Stimulated activated CD8-positive, alpha-beta memory T cell treated with anti-CD3 and anti-CD28 coated beads, Interleukin-2, amount 100 ng/mL, for 1 hour (primary cell): ENCODE measurements at places on chromosomes 1 and 21.
A peak's percentile ranks its signal among the peaks of the same experiment; 100 is the strongest.

GRCh38 chr1:224014330-224014649, 99.6 kb upstream of the FBXO28 start:
- DNase-seq: no peak

- no peak for DNase-seq
These were observed 805 bp downstream of the NRIP1 start for GRCh38 chr21:15063814-15064575.

DNA sequence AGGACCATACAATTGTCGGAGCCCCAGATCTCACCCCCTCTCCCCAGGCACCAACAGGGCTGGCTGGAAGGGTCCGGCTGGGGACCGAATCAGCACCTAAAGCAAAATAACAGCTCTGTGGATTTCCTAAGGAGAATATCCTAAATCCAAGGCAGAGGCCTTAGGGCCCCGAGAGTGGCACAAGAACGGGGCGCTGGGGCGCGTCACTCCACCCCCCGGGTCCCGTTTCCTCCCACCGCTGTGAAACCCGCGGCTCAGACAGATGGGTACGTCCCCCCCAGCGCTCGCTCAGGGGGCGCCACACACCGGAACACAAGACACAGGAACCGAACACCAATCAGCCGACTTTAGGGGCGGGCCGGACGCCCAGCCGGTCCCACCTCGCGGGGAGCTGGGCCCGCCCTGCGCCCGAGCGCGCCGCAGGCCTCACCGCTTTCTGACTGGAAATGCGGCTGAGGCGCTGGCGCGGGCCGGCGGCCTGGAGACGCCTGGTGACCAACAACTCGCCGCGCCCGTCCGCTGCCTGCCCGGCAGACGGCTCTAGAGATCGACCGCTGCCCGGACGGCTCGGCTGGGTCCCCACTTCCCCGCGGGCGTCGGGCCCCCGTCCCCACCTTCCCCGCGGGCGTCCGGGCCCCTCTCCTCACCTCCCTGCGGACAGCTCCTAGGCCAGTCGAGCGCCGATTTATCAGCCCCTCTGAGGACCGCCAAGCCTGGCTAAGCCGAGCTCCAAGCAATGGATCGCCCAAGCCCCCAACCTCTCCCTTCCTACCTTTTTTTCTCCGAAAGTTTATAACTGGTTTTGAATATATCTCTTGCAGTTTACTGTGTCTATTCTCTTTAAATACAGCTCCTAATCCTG, at the start of gene HFM1:
Gene HFM1, minus strand, starts transcription at position 687 of the 862 bp plus-strand sequence. CDS start 3,755 bp downstream, outside the sequence.
- DNase-seq: peak; percentile 35

- DNase-seq: no peak
These were observed 21.0 kb upstream of the CXADR start for GRCh38 chr21:17491716-17492414.

DNA sequence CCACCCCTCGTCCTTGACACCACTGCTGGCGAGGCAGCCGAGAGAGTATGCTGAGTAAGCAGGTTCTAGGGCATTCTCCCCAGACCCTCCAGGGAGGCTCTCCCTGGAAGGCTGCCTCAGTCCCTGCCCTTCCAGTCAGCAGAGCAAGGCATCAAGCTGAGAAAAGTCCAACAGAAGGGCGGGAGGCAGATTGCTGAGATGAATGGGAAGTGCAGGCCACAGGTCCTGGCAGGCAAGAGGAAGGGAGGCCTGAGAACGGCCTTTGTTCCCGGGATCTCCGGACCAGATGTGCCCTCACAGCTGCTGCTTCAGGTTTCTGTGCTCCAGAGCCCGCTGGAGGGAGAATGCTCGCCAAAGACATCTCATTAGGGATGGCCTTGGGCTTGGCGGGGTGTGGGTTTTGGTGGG, 270.0 kb upstream of the VAMP3 start:
- DNase-seq: no peak

DNA sequence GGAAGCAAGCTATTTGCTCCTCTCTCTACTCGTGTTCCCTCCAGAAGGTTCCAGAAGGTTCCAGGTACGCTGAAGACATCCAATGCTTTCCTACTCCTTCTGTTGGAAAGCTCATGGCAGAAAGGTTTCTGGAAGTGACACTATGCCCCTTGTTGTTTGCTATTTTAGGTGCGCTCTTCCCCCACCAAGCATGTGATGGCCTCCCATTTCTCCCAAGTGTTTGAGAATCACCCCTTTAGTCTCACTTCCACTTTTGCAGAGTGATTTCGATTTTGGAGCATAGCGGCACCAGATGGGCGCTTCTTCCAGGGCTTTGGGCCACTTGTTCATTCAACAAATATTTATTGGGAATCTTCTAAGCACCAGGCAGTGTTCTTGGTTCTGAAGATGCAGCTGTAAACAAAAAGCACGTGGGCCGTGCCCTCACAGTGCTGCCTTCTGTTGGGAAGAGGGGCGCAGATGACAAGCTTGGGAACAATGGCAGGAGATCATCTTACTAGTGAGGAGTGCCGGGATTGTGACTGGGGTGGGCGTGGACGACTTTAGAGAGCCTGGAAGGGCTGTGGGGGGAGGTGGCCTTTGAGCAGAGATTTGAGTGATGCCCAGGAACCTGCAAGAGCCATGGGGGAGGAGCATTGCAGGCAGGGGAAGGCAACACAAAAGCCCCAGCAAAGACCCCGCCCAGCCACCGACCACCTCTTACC, 43.0 kb upstream of the TARDBP start:
- no peak for DNase-seq

DNA sequence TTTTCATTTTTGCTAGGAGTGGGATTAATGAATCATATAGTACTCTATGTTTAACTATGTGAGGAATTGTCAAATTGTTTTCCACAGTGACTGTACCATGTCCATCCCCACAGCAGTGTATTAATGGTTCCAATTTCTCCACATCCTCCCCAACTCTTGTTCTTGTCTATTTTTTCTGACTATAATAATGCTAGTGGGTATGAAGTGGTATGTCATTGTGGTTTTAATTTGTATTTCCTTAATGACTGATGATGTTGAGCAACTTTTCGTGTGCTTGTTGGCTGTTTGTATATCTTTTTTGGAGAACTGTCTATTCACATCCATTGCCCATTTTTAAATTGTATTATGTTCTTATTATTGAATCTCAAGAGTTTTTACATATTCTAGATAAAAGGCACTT, 10.0 kb upstream of the KPRP start:
- no peak for DNase-seq

DNA sequence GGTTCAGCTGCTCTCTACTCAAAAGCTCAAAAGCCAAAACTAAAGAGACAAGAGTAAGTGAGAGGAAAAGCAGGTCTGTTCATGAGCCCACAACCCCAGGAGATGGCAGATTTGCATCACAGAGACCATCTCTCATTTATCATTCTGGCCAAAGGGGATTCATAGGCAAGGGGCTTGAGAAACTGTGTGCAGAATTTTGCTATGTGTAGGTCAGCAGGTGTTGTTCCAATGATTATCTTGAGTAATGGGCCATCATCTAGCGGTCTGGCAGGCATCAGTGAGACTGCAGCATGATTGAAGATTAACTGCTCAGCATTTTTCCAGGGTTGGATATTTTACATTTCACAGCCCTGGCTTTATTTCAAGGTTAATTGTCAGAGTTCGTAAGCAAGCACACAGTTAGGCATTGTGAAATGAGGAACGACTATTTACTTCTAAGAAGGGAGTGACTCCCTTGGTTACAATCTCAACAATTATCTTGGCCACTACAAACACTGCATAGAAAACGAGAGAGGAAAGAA, 1204.6 kb upstream of the TMPRSS15 start:
- no peak for DNase-seq

- DNase-seq: no peak
These were observed 105.2 kb downstream of the MRPL39 start for GRCh38 chr21:25501996-25502665.

- DNase-seq: no peak
These were observed 48.9 kb downstream of the PSMG1 start for GRCh38 chr21:39134288-39134810.

DNA sequence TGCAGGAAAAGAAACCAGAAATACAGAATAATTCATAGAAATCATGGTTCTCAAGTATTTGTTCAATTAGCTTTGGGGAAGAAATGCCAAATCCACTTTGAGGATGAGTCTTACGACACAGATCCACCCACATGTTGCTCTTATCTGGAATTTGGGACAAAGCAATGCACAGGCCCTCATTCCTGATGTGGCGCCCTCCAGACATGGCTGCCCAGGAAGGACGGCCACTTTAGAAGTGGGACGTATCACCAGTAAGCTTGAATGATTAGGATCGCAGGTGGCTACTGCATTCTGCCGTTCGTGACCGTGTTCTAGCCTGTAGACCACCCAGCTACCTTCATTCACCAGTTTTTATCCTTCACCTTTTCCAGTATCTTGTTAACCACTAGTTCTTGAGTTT, 20.1 kb upstream of the NCMAP start:
- no peak for DNase-seq

GRCh38 chr1:34276606-34277005, 99.9 kb downstream of the C1orf94 start:
- no peak for DNase-seq

DNA sequence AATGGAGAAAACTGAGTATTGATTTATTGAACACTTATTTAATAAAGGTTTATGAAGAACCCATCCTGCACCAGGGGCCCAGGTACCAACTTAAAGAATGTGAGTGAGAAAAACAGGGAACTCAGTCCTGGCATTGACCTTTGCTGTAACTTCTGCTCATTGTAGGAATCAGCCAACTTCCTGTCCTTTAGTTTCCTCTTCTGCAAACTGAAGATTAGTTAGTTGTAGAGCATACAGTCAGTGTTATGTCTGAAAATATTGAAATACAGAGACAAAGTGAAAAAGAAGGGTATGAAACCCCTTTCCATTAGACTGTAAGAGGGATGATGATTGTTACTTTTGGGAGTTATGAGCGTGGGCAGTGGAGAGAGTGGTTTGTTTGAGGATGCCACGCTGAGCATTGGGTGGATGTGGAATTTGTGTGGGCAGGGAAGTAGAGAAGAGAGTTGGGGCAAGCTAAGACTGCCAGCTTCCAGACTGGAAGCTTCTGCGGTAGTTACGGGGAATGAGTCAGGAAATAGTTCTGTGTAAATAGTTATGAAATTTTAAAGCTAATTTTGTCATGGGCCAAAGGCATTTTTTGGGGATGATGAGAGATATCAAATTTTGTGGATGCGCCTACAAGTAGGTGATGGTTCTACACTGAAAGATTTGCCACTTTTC, 89.2 kb downstream of the GPR88 start:
- no peak for DNase-seq

GRCh38 chr1:34591751-34592629, 162.9 kb upstream of the GJB5 start:
- DNase-seq: no peak

GRCh38 chr1:177809819-177810218, 160.0 kb downstream of the SEC16B start:
- DNase-seq: no peak

DNA sequence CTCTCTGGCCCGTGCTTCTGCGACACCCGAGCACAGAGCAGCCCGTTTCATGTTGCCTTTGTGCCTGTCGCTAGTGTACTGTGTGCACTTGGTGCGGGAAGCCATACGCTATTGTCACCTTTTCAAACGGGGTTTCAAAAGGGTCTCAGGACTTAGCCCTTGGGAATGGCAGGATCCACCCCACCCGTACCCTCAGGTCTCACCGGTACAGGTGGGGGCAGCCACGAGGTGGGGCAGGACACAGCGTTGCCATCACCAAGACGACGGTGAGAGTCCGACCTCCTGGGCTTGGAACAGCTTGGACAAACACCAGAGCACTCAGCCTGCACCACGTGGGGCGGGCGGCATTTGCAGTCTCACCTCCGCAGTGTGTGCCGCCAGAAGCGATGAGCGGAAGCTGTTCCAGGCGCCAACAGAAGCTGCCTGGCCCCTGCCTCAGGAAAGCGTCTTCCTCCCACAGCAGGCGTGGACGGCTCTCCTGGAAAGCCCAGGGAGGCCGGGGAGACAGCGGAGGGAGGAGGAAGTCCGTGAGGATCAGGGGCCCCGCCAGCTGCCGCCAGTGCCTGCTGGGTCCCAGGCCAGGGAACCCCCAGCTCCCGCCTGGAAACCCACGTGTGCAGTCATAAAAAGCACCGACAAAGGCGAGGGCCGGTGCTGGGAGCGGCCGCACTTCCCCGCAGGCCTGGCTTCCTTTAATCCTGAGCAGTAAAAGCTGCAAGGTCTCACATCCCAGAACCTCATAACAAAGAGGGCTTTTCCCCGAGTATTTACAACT, 131.3 kb upstream of the ARHGEF16 start:
- no peak for DNase-seq

GRCh38 chr1:224454402-224455055, 19.9 kb upstream of the WDR26 start:
- DNase-seq: no peak

GRCh38 chr1:119656410-119656955, 8.4 kb upstream of the ZNF697 start:
- DNase-seq: no peak

DNA sequence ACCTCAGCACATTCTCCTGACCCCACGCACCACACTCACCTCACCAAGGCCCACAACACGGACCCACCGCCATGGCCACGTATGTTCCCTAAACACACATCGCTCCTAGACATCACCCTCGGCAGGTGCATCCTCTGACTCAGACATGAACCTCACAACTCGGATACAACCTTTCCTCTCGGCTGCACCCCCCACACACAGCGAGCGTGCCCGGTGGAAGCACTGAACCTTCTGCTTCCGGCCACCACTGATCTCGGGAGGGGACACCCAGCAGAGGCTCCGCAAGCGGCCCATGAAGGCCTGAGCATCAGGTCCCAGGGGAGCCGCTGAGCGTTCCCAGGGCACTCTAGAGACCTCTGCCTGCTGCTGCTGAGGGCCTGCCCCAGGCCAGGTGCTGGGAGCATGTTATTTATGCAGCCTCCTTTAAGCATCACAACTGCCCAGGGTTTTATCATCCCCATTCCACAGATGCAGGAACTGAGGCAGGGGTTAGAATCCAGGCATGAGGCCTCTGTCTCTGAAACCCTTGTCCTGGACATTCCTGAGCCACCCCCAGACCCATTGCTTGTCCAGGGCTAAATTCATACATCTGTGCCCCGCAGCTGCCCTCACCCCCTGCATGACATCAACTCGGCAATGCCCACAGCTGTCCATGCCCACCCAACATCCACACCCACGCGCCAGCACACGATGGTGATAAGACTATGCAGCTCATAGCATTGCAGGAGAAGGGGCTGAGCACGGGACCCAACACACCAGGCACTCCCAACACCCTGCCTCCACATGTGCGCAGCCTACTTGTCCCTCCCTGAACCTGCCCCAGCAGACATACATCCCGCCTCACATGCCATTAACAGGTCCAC, 27.0 kb downstream of the SDC3 start:
- no peak for DNase-seq
